ENCODE measurements at places on chromosomes 1 and 21.

- no peak for DNase-seq
These were observed 241.6 kb downstream of the PTPRC start for GRCh38 chr1:198880397-198880796.

DNA sequence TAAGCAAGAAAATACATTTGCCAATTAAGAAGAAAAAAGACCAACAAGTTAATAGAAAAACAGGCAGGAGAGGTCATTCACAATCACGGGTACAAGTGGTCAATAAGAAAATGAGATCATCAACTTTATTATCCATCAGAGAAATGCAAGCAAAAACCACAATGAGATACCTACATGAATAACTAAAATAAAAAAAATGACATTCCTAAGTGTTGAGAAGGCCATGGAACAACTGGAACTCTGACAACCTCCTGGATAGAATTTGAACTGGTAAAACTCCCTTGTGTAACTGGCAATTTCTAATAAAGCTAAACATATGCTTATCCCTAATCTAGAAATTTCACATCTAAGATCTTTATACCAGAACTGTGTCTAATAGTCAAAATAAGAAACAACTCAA lies 135.4 kb upstream of the BACE2 start:
- DNase-seq: no peak

- DNase-seq: no peak
These were observed 401.8 kb downstream of the SRGAP2C start for GRCh38 chr1:121586369-121587229.

DNA sequence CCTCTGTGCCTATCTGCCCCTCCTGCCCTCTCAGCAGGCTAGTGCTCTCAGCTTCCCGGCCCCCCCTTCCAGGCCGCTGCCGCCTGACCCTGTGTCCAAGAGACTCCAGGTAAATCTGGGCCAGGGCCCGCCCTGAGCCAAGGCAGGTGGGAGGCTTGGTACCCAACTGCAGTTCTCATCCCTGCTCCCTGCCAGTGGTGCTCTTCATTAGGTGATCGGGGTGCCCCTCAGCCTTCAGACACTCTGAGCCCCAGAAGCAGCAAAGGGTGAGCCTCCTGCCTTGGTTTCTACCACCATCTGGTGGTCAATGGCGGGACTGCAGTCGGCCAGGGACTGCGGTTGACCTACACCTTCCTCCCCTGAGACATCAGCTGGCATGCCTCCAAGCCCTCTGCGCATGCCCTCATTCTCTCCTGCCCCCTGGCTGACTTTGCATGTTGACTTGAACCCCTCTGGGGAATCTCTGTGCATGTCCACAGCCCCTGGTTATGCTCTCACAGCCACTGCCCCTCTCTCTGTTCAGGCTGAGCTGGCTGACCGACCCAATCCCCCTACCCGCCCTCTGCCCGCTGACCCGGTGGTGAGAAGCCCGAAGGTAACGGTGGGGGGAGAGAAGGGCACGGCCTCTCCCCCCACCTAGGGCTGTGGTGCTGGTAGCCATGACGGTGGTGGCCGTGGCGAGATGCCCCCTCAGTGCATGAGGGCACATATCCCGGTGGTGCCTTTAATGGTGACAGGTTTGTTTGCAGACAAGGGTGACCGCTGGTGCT lies 2.0 kb upstream of the EFNA4 start:
- peak; percentile 97 for DNase-seq

GRCh38 chr1:167479331-167479979 lies 38.9 kb downstream of the CD247 start:
- DNase-seq: no peak

DNA sequence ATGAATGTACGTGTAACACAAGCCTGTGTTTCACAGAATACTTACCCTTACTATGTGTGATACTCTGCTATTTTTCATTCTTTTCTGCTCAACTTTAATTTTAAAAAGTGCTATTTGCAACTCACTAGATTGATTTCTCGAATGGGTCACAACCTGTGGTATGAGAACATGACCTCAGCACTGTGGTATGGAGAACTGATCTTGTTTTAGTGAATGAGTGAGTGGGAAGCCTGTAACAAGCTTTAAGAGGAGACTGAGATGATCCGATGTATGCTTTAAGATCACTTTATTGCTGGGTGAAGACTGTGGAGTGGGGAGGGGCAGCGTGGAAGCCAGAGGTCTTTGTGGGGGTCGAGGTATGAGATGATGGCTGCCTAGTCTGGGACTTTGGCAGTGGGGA lies 21.6 kb downstream of the MECR start:
- DNase-seq: no peak

GRCh38 chr1:975896-976683 lies 5.8 kb downstream of the PERM1 start:
- peak; percentile 42 for DNase-seq

DNA sequence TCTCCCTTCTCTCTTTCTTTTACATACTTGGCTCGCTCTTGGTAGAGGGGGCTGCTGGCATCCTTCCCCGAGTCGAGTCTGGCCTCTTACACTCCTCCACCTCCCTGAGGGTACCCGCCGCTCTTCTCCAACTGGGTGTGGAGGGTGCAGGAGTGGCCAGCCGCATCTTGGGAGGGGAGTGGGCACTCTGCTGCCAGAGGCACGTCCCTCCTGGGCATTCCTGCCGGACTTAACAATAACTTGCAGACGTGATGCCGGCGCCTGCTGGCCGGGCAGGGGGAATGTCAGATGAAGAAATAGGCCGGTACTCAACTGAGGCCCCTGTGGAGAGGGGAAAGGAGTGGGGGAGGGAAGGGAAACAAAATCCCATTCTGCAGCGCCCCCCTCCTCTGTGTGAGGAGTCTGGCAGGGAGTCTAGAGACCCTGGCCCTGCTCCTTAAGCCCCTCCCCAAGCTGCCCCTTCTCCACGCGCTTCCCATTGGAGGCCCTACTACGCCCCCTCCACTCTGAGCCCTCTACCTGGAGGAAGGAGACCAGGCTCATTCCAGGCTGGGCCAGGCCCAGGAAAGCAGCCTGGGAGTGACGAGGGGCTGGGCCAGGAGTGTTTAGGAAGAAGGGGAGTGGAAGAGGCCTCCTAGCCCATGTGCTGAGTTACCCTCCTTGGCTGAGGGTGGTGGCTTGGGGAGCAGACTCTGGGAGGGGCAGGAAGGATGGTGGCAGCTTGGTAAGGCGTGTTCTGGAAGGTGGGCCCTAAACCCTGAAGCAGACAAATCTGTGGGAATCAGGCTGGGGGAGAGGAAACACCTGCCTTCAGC lies 1.8 kb downstream of the ATP2B4 start:
- no peak for DNase-seq

DNA sequence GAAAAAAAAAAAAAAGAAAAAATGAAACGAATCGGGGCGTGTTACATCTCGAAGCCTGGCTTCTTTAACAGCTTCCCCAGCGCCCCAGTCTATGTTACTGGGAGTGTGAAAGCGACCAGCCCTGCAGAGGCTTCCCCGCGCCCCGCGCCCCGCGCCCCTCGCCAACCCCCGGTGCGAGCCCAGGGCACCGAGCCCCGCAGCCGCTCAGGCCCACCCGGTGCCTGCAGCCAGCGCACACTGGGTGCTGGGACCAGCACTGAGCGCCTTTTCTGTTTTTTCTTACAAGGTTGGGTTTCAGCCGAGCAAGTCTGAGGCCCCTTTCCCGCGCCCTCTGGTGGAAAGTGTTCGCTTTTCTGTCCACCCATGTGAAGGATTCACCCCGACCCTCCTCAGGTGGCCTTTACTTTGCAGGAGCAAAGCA lies 42.1 kb upstream of the ZNF496 start:
- peak; percentile 21 for DNase-seq

DNA sequence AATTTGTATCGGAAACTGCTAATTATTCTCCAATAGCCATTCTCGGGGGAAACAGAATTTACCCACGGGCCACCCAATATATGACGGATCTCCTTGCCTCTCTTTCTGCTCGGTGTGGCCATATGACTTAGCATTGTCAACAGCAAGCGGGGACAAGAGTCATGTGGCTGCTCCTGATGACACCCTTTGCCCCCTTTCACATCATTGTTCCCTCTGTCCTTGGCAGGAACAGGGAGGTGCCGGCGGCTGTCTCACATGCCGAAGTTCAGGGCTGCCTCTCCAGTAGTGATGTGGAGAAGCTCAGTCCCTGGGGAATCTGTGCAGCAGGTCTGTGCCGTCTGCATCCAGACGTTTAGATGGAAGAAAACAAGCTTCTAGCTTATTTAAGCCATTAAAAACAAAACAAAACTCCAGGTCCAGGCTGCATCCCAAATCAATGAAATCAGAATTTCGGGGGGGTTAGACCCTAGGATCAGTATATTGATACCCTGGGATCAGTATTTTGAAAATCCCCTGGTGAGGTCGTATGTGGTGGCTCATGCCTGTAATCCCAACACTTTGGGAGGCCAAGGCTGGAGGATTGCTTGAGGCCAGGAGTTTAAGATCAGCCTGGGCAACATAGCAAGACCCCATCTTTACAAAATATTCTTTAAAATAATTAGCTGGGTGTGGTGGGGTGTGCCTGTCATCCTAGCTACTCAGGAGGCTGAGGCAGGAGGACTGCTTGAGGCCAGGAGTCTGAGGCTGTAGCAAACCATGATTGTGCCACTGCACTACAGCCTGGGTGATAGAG lies 10.8 kb downstream of the MYOM3 start:
- DNase-seq: no peak

- DNase-seq: no peak
These were observed 33.4 kb downstream of the KCNA2 start for GRCh38 chr1:110572751-110573150.

DNA sequence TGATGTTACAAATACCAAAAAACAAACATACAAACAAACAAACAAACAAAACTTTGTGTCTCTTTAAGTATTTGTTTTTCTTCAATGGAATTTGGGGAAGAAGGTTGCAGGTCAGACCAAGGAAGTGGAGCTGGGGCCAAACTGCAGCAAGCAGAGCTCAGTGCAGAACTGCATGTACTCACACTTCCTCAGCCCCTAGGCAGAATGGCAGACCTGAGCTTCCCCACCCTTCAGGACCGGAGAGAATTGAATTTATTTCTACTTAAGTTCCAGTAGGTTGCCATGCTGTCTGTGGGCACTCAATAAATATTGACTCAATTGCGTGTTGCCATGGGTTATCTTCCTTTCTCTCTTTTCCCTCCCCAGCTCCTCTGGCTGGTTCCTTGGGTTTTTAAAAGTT lies 173.6 kb downstream of the PTGER3 start:
- DNase-seq: no peak

DNA sequence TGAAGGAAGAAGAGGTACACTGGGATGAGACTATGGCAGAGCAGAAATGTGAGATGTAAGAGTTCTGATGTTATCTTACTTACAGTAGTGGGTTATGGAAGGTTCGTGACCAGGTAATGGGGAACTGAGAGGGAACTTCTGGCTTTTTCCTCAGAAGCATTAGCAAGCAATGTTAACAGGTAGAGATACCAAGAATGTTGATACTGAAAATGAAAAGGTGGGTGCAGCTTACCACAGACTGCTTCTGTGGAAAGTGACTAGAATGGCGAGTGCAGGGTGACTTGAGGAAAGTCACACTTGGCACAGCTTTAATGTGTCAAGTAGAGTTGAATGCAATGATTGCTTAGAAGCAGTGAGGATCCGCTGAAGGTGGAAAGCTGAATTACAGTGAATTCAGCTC lies 70.8 kb downstream of the PLA2G4A start:
- no peak for DNase-seq

- no peak for DNase-seq
These were observed 4.9 kb upstream of the PROX1 start for GRCh38 chr1:213982672-213983492.

- DNase-seq: no peak
These were observed 30.8 kb downstream of the TRIM67 start for GRCh38 chr1:231192620-231193163.

DNA sequence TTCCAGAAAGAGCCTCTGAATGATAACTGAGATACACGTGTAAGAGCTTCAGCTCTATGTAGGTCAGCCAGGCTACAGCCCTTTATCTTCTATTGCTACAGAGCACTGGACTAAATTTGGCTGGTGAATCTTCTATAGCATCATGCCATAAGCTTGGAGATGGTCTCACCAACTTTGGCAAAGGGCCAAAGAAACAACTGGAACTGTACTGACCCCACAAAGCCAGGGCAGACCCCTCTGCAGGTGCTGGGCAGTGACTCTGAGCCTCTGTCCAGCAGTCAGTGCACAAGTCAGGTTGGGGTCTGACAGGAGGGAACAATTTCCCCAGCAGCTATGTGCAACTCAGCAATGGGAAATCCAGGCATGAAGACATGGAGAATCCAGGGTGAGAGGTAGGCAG lies 57.8 kb upstream of the NFASC start:
- DNase-seq: no peak

GRCh38 chr21:42758721-42759593 lies 105.5 kb downstream of the PDE9A start:
- DNase-seq: no peak

DNA sequence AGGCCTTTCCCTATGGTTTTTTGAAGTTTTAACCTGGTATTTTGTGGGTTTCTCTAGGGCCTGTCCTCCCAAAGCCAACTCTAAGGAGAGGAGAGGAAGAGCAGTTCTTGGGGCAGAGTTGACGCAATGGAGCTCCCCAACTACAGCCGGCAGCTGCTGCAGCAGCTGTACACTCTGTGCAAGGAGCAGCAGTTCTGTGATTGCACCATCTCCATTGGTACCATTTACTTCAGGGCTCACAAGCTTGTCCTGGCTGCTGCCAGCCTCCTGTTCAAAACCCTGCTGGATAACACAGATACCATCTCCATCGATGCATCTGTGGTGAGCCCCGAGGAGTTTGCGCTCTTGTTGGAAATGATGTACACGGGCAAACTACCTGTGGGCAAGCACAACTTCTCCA lies 38.2 kb downstream of the ZBTB40 start:
- no peak for DNase-seq

DNA sequence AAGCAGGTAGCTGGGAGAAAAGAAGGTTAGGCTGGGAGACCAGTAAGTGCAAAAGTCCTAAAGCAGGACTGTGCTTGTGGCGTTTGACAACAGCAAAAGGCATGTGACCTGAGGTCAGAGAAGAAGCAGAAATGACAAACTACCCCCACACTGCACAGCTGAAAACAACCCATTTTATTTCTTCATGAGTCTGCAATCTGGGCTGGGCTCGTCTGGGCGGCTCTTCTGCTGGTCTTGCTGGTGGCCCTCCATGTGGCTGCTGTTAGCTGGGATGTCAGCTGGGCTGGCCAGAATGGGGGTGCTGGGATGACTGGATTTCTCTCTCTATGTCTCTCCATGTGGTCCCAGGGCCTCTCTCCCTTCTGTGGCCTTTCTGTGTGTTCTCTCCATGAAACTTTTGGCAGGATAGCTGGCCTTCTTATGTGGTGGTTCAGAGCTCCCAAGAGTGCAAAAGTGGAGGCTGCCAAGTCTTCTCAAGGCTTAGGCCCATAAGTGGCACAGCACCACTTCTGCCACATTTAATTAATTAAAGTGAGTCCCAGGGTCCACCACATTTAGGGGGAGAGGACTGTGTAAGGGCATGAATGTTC lies 128.6 kb downstream of the RIPK4 start:
- no peak for DNase-seq

GRCh38 chr21:43302062-43302700 lies 124.8 kb downstream of the SIK1 start:
- no peak for DNase-seq

Data from activated naive CD4-positive, alpha-beta T cell (primary cell).